Stimulated activated CD8-positive, alpha-beta memory T cell treated with anti-CD3 and anti-CD28 coated beads, Interleukin-2, amount 100 ng/mL, for 1 hour (primary cell): ENCODE measurements at places on chromosomes 2 and 18.

- no peak for DNase-seq
Observed at GRCh38 chr2:152470861-152471854, 136.2 kb downstream of the FMNL2 start.

- DNase-seq, result no peak
Observed at GRCh38 chr2:181607629-181608590, 49.0 kb downstream of the CERKL start.

DNA sequence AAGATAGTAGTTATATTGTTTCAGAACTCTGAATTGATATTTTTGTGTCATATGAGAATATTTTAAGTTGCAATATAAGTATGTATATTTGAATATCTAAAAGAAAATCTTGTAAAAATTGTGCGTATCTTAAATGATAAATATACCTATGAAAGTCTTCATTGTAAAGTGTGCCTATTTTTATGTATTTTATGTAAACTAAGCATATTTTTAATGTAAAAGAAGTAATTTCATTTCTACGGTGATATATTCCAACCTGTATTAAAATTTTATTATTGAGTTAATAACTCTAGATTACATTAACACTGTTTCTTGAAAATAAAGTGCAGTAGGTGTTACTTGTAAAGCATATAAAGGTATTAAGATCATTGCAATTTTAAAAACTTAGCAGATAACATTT, 233.4 kb downstream of the PHLPP1 start:
- no peak for DNase-seq

GRCh38 chr18:75418293-75419005, 9.1 kb downstream of the SMIM21 start:
- no peak for DNase-seq

- no peak for DNase-seq
Observed at GRCh38 chr2:158953926-158954763, 14.3 kb upstream of the TANC1 start.

DNA sequence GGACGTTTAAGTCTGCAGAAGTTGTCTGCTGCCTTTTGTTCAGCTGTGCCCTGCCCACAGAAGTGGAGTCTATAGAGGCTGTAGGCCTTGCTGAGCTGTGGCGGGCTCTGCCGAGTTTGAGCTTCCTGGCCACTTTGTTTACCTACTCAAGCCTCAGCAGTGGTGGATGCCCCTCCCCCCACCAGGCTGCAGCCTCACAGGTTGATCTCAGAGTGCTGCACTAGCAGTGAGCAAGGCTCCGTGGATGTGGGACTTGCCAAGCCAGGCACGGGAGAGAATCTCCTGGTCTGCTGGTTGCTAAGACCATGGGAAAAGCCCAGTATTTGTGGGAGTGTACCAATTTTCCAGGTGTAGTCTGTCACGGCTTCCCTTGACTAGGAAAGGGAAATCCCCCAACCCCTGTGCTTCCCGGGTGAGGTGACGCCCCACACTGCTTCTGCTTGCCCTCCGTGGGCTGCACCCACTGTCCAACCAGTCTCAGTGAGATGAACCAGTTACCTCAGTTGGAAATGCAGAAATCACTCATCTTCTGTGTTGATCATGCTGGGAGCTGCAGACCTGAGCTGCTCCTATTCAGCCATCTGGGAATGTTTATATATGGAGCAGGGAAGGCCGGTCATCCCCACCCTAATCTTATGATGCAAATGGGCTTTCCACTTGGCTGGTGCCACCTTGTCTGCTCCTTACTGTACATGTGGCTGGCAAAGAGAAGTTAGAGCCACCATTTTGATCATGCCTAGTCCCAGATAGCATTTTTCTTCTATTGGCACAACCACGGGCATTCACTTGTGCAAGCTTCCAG, 156.9 kb upstream of the ITGA6 start:
- no peak for DNase-seq

GRCh38 chr2:176533505-176534193, 264.4 kb downstream of the MTX2 start:
- no peak for DNase-seq

- DNase-seq, result no peak
Observed at GRCh38 chr2:158113741-158114295, 12.1 kb downstream of the UPP2 start.

- DNase-seq, result no peak
Observed at GRCh38 chr2:239531456-239532241, 130.8 kb upstream of the HDAC4 start.

DNA sequence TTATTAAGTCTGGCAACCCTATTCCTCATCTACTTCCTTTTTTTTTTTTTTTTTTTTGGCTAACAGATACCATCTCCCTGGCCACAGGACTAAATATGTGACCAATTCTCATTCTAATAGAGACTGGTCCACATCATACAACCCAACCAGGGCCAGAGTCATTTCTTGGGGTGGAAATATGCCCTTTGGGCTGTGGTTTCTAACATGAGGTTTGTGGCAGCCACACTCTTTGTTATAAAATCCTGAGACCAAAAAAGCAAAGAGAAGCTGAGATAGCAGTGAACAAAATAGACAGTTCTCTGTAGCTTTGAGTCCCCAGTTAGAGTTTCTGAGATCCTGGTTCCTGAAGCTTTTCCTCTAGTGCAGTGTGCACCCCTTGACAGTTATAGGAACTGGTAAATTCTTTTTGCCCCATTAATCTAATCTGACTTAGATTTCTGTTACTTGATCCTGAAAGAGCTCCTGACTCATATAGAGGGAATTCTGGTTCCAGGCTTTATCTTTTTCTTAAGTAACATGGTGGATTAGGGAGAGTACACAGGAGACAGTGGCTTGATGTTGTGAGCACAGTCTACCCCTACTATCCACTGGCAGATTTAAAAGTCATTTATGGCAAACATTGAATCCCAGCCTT, 86.8 kb downstream of the MAIP1 start:
- no peak for DNase-seq

DNA sequence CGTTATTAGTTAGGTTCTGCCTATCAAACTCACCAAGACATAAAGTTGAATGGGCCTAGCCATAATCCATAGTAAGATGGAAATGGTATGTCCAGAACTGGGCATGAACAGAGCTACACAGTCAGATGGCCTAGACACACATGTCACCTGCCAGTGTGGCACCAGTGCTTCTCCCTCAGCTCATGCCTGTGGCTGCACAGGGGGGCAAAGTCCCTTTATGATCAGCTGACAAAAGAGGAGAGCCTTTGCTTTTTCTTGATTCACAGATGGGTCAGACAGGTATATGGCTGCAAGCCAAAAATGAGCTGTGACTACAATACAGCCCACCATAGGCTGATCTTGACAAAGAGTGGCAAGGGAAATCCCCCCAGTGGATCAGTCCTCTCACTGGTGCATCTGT, 28.3 kb upstream of the STARD7 start:
- no peak for DNase-seq

GRCh38 chr2:176150584-176151441, 537 bp upstream of the HOXD4 start:
- DNase-seq, result no peak

- DNase-seq, result no peak
Observed at GRCh38 chr2:200787351-200788120, 24.2 kb upstream of the BZW1 start.
